Caco-2 (cell line): ENCODE measurements at places on chromosomes 2 and 18. TPM values are rescaled to one million over a fixed set of nuclear protein-coding genes. Genes with fewer than 3 reads are reported as not detected.

Gene ZNF385B
- total RNA-seq = 0.77 and 0.95 TPM in 2 replicates

Gene KYNU
- total RNA-seq = 4.3 and 5.2 TPM in 2 replicates

Gene ATP6V1B1
- 2.6 and 4.0 TPM in 2 replicates for total RNA-seq

Gene SP140
- total RNA-seq = not detected in 2 replicates

Gene CD207
- total RNA-seq = 0.16 and 0.23 TPM in 2 replicates

Gene RTP5
- total RNA-seq = not detected in 2 replicates

Gene PLEKHH2
- total RNA-seq = 0.28 and 1.5 TPM in 2 replicates

Gene DSEL
- 0.16 and 0.18 TPM in 2 replicates for total RNA-seq

Gene UPP2
- not detected in 2 replicates for total RNA-seq

Gene MROH2A
- not detected in 2 replicates for total RNA-seq
